ENCODE measurements at places on chromosomes 6 and 20. TPM values are rescaled to one million over a fixed set of nuclear protein-coding genes. Genes with fewer than 3 reads are reported as not detected.

The ADGRB3 gene
- polyA plus RNA-seq, result not detected

The EDN3 gene
- not detected for polyA plus RNA-seq

The PNPLA1 gene
- not detected for polyA plus RNA-seq

The GMDS gene
- 23.5 TPM for polyA plus RNA-seq

The C20orf202 gene
- not detected for polyA plus RNA-seq

The NDUFAF4 gene
- polyA plus RNA-seq, result 73.8 TPM

The OPN5 gene
- polyA plus RNA-seq, result not detected

The MUCL3 gene
- polyA plus RNA-seq, result not detected
